Neural progenitor cell (in vitro differentiated cells): ENCODE measurements at places on chromosomes 5 and 9. TPM values are rescaled to one million over a fixed set of nuclear protein-coding genes. Genes with fewer than 3 reads are reported as not detected.

GRCh38 chr5:82222597-82223574 is 55.3 kb downstream of the RPS23 start:
- H3K27me3 ChIP-seq = no peaks in the 10 kb centered on the region
- H3K4me1 ChIP-seq = peaks cover 13% of the 10 kb centered on the region
- no peak overlapping the region for H3K27ac ChIP-seq
- H3K36me3 ChIP-seq = no peaks in the 10 kb centered on the region
- DNase-seq = no peak

DNA sequence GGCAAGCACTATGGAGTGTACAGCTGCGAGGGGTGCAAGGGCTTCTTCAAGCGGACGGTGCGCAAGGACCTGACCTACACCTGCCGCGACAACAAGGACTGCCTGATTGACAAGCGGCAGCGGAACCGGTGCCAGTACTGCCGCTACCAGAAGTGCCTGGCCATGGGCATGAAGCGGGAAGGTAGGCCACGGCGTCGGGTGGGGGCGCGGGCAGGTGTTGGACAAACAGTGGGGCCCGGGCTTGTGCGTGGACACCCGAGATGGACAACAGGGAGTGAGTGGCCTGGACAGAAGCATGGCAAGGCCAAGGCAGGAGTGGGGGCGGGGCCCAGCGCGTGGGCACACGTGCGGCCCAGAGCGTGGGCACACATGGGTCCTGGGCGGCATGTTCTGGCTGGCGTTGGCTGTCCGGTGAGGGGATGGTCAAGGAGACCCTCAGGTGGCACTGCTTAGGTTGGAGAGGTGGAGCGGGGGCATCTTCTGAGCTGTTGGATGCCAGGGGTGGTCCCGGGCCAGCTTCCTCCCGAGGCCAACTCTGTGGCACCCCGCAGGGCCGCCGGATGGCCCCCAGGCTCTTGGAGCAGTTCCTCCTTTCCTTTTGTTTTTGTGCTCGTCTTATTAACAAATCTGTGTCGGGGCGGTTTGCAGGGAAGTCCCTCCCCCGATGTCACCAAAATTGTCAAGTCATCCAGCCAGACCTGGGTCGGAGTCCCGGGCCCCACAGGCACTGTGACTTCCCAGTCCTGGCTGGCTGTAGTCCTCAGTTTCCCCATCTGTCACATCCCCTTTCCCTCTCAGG is 82.9 kb downstream of the RXRA start:
- H3K27ac ChIP-seq = no peak overlapping the region
- no peak for DNase-seq

DNA sequence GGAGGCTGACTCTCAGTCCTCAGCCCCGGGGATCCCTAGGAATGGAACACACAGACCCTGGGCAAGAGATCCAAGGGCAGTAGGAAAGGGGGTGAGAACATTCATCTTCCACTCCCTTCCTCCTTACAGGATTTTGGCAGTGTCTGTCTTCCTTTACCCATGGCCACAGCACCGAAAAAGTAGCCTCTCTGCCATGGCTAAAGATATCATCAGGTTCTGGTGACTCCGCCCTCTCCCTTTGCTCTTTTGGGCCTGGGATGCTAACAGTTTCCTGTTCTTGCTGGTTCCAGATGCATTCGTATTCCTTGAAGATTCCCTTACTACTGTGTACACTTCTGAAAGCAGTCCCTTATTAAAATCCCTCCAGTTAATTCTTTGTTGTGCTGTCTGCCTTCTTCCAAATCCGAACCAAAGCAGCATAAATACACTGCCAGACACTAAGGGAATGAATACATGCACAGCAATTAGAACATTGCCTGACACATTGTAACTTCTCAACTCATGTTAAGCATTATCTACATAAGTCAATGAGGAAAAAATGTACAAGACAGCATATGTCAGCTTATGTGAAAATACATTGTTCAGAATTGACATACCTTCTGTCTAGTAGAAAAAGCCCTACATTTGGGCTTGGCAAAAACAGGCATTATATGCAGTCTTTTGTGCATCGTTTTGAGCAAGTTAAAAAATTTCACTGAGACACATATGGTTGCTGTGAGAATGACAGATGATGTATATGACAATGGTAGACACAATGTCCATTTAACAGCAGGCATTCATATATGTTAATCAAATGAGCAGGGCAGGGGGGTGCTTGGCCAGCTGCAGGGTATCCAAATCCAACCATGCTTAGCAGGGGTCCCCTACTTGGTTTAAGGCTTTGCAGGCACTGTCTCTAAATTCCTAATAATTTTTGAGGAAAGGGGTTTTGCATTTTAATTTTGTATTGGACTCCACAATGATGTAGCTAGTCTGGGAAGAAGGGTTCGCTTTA is 58.8 kb upstream of the RAI14 start:
- H3K4me3 ChIP-seq = no peak overlapping the region
- DNase-seq = no peak
- H3K27ac ChIP-seq = no peak overlapping the region
- H3K4me1 ChIP-seq = no peaks in the 10 kb centered on the region
- H3K36me3 ChIP-seq = no peaks in the 10 kb centered on the region

DNA sequence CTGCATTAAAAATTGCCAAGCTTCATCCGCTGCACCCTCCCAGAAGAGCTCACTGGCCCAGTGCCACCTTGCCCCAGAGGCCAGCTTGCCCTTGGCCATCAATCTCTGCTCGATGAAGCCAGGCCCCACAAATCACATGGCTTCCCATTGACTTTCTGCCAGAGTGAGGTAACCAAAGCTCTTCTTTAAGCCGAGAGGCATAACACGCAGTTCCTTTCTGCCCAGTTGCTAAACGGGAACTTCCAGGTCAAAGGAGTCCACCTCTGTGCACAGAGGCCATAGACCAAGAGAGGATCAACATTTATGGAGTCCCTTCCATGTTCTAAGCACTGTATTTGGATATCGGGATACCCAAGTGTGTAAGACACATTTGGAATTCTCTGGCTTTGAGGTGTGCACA is 208.8 kb downstream of the KIF4B start:
- H3K36me3 ChIP-seq = no peaks in the 10 kb centered on the region
- no peaks in the 10 kb centered on the region for H3K4me1 ChIP-seq
- no peaks in the 10 kb centered on the region for H3K27me3 ChIP-seq

- H3K27ac ChIP-seq = no peak overlapping the region
- no peaks in the 10 kb centered on the region for H3K36me3 ChIP-seq
- H3K27me3 ChIP-seq = no peaks in the 10 kb centered on the region
- H3K4me3 ChIP-seq = no peak overlapping the region
- no peaks in the 10 kb centered on the region for H3K4me1 ChIP-seq
Observed at GRCh38 chr9:113228130-113228665, 6.9 kb downstream of the SLC31A1 start.

GRCh38 chr9:116816484-116816883 is 129.4 kb downstream of the TRIM32 start:
- H3K27ac ChIP-seq = no peak overlapping the region
- DNase-seq = no peak

- no peak for DNase-seq
- H3K27me3 ChIP-seq = no peaks in the 10 kb centered on the region
- no peaks in the 10 kb centered on the region for H3K36me3 ChIP-seq
- no peak overlapping the region for H3K4me3 ChIP-seq
- H3K4me1 ChIP-seq = peaks cover 22% of the 10 kb centered on the region
Observed at GRCh38 chr5:112668016-112668415, 69.7 kb upstream of the APC start.

DNA sequence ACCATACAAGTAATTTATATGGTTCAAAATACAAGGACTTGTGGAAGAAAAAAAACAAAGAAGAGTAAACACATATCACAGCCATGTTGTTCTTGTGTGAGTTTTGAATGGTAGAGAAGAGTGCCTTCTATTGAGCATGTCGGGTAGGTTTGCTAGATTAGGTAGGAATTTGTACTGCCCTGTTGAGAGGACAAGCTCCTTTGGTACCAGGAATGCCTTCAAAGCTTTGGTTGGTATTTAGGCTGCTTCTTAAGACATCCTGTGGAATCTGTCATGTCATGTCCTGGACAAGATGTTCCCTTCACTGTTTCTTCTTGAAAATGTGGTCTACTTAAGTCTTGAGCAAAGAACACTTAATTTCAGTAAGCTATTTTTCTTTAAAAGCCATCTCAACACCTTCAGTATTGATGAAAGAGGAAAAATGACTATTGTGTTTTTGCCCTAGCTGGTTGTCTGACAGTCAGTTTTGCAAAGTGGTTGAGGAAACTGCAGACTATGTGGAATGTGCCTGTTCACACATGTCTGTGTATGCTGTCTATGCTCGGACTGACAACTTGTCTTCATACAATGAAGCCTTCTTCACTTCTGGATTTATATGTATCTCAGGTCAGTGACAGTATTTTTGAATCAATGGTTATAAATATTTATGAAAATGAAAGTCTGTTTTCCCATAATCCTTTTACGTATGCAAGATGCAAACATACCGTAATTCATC is 296.9 kb downstream of the ADGRV1 start:
- no peak overlapping the region for H3K4me3 ChIP-seq
- H3K36me3 ChIP-seq = no peaks in the 10 kb centered on the region
- peak overlapping the region; percentile 36 for H3K27ac ChIP-seq
- H3K4me1 ChIP-seq = peaks cover 4% of the 10 kb centered on the region

Gene SLC4A9
- not detected in 2 replicates for total RNA-seq

GRCh38 chr9:135253305-135254004 is 166.0 kb downstream of the OLFM1 start:
- H3K4me1 ChIP-seq = peaks cover 11% of the 10 kb centered on the region
- no peaks in the 10 kb centered on the region for H3K27me3 ChIP-seq
- no peaks in the 10 kb centered on the region for H3K36me3 ChIP-seq
- H3K4me3 ChIP-seq = no peak overlapping the region
- peak; percentile 68 for DNase-seq

DNA sequence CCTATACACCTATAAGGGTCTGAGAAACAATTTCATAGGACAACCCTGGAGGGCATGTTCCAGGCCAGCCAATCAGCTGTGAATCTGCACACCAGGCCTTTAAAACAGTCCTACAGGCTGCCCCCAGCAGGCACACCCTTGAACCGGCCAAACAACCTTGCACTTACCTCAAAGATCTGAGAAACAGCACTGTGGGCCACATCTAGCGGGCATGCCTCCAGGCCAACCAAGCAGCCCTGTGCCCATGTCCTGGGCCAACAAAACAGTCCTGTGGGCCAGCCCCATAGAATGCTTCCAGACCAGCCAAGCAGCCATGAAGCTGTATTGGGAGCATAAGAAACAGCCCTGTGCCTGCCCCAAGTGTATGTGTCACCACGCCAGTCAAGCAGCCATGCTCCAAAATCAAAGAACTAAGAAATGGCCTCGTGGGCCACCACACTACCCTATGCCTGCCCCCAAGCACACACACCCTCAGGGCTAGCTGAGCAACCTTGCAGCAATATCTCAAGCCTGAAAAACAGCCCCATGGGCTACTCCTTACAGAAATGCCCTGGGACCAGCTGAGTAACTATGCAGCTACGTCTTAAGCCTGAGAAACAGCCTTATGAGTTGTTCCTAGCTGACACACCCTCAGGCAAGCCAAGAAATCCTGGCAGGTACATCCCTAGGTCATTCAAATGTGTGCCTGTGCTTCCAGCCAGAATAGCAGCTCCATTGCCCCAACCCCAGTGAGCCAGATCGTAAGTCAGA is 2243.8 kb upstream of the C9orf72 start:
- no peaks in the 10 kb centered on the region for H3K27me3 ChIP-seq
- H3K36me3 ChIP-seq = no peaks in the 10 kb centered on the region
- no peak overlapping the region for H3K27ac ChIP-seq

GRCh38 chr5:98741926-98742325 is 31.5 kb upstream of the RGMB start:
- no peaks in the 10 kb centered on the region for H3K27me3 ChIP-seq
- H3K36me3 ChIP-seq = no peaks in the 10 kb centered on the region
- H3K27ac ChIP-seq = no peak overlapping the region

DNA sequence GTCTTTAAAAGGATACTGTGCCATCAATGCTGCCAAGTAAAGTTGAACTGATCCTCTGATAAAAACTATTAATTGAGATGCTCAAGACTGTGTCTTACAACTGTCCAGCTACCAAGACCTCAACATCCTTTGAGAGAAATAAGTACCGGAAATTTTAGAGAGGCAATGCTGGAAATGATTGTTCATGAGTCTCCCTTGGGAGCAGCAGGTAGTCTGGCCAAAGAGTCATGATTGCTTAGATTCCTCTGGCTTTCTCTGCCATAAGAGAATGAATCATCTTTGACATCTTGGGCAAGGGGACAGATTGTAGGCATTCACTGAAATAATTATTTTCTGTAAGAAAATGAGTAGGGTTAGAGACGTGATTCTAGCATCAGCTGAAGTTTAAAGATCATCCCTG is 466.6 kb upstream of the DAB2 start:
- no peaks in the 10 kb centered on the region for H3K4me1 ChIP-seq
- H3K4me3 ChIP-seq = no peak overlapping the region
- no peaks in the 10 kb centered on the region for H3K27me3 ChIP-seq
- no peaks in the 10 kb centered on the region for H3K36me3 ChIP-seq
- DNase-seq = no peak
- no peak overlapping the region for H3K27ac ChIP-seq

- no peak overlapping the region for H3K27ac ChIP-seq
- no peaks in the 10 kb centered on the region for H3K27me3 ChIP-seq
- no peak overlapping the region for H3K4me3 ChIP-seq
- no peaks in the 10 kb centered on the region for H3K36me3 ChIP-seq
- no peak for DNase-seq
Observed at GRCh38 chr9:15389173-15389572, 33.5 kb upstream of the SNAPC3 start.

DNA sequence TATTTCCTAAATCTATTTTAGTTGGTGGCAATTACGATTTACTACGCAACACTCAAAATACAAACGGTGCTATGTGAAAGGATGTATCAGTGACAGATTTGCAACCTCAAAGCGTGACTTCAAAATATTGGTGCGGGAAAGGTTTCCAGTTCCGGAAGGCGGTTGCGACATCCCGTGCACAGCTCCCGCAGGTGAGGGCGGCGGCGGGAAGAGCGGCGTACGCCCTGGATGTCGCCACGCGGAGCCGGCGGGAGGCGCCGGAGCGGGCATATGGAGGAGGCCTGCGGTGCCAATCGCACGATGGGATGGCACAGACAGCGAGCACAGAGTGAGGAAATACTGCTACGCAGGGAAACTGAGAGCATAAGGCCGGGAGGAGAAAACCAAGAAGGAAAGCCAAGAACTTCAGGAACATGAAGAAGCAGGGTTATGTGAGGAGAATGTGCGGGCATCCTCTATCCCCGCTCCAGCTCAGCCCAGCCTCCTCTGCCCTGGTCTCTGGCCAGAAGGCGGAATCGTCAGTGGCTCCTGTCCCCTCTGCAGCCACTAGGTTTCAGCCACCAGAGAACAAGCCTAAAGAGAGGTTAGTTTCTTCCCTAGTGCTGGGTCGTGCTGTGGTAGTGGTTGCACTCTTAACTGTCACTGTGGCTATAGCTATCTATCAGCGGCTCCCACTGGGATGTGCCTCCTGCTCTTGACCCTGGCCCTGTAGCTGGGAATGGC is 378.1 kb upstream of the TLE4 start:
- no peaks in the 10 kb centered on the region for H3K4me1 ChIP-seq
- H3K27me3 ChIP-seq = no peaks in the 10 kb centered on the region
- no peak for DNase-seq
- H3K27ac ChIP-seq = no peak overlapping the region
- H3K4me3 ChIP-seq = no peak overlapping the region

Gene GDNF
- total RNA-seq = 0.09 TPM in 1 of 2 replicates, not detected in the other
